ENCODE measurements at places on chromosomes 1 and 21. TPM values are rescaled to one million over a fixed set of nuclear protein-coding genes. Genes with fewer than 3 reads are reported as not detected.

GRCh38 chr1:204213668-204214662 lies at the start of gene GOLT1A:
Gene GOLT1A, minus strand, starts transcription at chr1:204213988. Its CDS starts 82 bp downstream, at chr1:204213906.
- peak; percentile 25 for DNase-seq

GRCh38 chr21:19547951-19548840 lies 1144.6 kb upstream of the TMPRSS15 start:
- no peak for DNase-seq

Gene RAB25
- 0.86 TPM for total RNA-seq

DNA sequence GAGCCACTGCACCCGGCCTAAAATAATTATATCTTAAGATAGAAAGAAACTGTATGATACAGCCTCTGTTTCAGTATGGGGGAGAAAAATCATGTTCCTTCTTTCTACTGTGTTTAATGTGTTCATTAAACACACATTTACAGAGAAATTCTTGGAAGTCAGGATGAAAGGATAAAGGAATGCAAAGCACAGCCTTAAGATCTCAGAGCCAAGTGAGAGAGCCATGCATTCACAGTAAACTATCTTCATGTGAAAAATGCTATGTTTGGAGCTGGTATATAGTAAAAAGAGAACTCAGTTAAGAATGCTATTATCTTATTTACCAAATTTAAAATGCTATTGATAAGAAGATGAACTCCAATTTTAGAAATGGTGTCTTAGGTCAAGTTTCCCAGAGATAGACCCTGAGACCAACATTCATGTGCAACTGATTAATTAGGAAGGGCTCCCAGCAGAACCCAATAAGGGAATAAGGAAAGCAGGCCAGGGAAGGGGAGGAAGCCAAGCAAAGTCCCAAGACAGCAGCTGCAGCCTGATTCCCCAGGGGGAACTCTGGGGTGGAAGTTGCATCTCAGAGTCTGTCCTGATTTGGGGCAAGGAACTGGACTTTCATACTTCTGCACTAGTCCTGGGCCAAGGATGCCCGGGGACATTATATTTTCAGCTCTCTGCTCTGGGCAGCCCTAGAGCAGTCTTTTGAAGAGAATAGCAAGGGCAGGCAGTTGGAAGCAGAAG lies 130.0 kb upstream of the ZNF648 start:
- no peak for DNase-seq

Gene ZBTB18
- 69.2 TPM for total RNA-seq

Gene OR2T33
- total RNA-seq, result not detected

Gene HSD11B1
- total RNA-seq, result not detected

Gene GRIK3
- not detected for total RNA-seq

GRCh38 chr1:117642963-117643362 lies 37.1 kb downstream of the TENT5C start:
- DNase-seq, result no peak

DNA sequence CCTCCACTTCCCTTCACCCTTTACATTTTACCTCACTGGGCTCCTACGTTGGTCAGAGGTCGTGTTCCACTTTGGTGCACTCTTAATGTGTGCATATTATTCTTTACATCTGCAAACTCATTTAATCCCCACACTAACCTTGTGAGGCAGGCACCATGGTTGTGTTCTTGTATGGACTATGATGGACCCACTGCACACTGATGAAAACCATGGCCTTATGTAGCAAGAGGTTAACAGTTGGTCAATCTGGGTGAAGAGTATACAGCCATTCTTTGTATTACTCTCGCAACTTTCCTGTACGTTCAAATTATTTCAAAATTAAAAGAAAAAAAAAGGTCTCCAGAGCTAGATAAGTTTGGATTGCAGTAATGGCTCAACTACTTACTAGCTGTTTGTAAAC lies 78.5 kb downstream of the RUNX1 start:
- DNase-seq, result no peak

DNA sequence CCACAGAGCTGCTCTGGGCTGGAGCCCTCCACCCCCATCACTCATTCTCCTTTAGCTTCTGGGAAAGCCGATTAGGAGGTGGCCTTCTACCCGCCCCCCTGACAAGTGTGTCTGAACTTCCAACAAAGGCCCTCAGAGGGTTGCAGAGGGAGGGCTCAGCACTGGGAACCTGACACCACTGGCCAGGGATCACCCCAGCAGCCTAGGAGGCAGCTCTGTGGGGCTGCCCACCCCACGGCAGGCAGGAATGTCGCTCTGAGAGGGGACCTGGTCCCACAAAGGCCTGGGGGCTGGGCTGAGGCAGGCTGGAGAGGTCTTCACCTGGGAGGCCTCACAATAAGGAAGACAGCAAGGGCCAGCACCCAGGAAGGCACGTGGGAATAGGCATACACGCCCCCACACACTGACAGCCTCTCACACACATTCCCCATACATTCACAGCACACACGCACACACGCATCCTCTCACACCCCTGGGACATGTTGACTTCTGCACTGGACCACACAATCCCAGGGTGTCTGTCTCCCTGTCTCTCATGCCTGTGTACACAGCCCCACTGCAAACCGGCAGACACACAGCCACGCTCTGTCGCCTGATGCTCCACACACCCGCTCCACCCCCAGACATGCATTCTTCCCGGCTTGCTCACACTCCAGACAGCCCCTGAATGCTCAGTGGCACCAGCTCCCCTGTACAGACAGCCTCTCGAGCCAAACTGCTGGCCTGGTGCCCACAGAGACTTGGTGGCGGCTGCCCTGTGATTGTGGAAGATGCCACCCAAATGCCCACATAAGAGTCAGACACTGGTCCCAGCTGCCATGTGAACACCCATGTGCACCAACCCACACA lies 30.7 kb downstream of the DMBX1 start:
- DNase-seq, result no peak

- no peak for DNase-seq
Measured at GRCh38 chr21:20642681-20643080, 355.5 kb upstream of the NCAM2 start.

GRCh38 chr1:116740746-116741145 lies 13.5 kb upstream of the CD2 start:
- no peak for DNase-seq

- DNase-seq, result no peak
Measured at GRCh38 chr21:45515241-45516061, 26.8 kb downstream of the SLC19A1 start.

- DNase-seq, result no peak
Measured at GRCh38 chr1:167820684-167821355, 93.1 kb downstream of the ADCY10 start.

DNA sequence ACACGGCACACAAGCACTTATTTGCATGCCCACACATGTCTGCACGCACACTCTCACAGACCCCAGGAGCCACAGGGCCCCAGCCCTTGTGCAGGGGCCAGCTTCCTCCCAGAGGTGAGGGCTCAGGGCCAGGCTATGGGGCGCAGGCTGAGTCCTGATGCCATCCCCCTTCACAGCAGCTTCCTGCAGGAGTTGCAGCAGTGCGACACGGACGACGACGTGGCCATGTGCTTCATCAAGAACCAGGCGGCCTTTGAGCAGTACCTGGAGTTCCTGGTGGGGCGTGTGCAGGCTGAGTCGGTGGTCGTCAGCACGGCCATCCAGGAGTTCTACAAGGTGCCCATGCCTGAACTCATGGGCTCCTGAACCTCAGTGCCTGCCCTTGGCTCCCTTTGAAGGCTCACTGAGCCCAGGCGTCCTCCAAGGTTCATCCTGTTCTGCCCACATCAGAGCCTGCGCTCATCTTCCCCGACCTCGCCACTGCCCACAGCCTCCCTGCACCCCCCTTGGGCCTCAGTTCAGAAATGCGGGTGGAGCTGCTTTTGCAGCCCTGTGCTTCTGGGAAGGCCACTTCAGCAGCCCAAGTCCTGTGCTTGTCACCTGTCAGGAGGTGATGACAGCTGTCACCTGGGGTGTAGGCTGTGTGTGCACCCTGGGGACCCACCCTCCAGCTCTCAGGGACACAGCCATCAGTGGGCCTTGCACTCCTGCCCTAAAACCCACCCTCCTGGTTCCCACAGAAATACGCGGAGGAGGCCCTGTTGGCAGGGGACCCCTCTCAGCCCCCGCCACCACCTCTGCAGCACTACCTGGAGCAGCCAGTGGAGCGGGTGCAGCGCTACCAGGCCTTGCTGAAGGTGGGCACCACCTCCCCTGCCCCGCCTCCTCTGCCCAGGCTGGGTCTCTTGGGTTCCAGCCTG lies 66.6 kb downstream of the TRIM11 start:
- DNase-seq, result no peak

GRCh38 chr21:41290106-41290799 lies 26.3 kb upstream of the FAM3B start:
- DNase-seq, result no peak

GRCh38 chr1:185581961-185582725 lies 152.0 kb upstream of the HMCN1 start:
- DNase-seq, result no peak

DNA sequence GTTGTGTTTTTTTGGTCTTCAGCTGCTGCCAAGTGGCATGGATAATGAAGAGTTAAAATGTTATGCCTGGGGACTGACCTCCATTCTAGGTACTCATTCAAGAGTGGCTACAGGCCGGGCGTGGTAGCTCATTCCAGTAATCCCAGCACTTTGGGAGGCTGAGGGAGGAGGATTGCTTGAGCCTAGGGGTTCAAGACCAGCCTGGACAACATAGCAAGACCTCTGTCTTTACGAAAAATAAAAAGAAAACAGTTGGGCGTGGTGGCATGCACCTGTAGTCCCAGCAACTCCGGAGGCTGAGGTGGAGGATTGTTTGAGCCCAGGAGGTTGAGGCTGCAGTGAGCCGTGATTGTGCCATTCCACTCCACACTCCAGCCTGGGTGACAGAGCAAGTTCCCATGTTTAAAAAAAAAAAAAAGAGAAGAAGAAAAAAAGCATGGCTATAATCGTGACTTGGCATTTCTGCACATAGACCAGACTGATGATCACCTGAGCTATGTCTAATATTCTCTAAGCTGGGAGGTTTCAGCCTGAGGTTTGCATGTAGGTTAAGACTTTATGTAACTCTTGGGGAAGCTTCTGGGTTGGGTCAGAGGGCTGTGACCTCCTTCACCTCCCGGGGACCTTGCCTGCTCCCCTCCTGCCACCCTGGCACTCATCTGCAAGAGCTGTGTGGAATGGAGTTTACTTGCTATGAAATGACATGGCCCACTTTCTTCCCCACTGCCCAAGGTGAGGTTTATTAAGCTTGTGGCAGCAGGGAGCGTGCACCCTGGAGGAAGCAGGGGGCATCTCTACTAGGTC lies 51.3 kb downstream of the DHRS3 start:
- no peak for DNase-seq

Gene CD1D
- not detected for total RNA-seq

DNA sequence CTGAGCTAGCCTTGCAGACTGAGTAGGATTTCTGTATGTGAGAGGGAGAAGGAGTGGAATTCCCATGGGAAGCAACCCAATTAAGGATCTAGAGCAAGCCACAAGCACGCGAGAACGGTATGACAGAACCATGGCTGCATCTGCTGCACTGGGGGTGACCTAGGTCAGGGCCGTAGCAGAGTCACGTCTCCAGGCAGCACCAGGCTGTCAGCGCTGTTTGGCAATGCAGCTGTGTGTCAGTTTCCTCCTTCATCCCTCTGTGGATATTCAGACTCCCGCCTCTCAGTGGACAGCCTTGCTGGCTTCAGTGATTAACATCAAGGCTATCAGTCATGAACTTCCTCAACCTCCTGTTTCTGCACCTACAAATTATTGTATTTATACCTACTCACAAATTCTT lies 118.1 kb upstream of the PPP2R5A start:
- DNase-seq, result no peak

DNA sequence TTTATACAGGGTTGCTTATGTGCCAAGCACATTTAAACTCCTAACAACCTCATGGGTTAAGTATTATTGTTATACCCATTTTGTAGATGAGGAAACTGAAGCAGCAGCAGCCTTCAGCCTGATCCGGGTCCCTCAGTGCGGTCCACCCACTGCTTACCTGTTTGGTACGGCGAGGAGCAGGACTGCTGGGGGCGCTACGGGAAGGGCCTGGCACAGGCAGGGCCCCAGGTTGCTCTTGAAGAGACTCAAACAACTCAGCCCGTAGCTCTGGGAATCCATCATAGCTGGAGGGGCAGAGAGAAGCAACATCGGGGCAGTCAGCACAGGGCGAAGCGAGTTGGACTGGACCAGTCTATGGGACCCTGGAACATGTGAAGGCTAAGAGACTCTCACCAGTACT lies 9.2 kb downstream of the DENND4B start:
- no peak for DNase-seq

Gene TMEM82
- total RNA-seq, result not detected

DNA sequence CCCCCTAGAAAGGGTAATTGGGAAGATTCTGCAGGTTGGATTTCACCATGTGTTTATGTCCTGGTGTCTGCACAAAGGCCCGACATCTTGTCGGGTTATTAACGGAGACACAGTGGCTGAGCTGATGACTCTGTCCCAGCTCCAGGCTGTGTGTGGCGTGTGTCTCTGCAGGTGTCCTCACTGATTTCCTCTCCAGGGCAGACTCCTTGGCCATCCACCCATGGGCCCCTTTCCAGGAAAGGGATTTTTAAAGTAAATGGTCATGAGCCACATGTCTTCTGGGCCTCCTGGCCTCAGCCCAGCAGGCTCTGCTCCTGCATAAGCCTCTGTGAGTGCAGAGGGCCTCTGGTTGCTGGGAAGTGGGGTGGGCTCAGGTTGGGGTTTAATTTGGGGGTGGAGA lies 418.7 kb upstream of the VAMP3 start:
- no peak for DNase-seq

GRCh38 chr21:44962403-44962966 lies 22.7 kb downstream of the SLX9 start:
- DNase-seq, result no peak

DNA sequence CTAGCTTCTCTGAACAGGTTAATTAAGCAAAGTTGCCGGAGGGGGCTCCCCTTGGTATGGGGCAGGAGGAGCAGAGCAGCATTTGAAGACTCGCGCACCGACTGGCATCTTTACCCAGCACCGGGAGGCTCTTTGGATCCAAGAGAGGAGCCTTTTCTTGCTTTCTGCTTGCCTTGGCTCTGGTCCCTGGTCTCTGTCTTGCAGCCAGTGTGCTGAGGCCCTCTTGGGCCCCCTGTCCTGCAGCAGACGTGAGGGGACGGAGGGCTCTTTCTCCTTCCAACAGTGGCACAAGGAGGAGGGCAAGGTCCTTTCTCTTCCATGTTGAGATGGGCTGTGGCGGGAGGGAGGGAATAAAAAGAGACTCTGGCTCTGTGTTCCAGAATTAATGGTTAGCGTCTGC lies 45.6 kb downstream of the ZBTB18 start:
- no peak for DNase-seq

DNA sequence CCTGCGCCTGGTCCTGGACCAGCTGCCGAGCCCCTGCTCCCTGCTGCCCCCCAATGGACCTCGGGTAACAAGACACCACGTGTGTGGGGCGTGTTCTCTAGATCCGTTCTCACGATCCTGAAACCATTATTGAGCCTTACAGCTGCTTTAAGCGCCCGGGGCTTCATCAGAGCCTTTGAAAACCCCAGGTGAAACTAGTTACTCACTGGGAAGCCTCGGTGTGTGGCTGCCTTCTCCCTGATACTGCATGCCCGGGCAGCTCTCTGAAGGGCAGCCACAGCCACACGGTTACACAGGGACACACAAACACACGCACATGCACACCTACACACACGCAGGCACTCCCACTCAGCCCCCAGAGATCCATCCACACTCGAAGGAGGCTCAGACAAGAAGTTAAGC lies 5.3 kb downstream of the HES2 start:
- no peak for DNase-seq

- no peak for DNase-seq
Measured at GRCh38 chr1:39105841-39106765, 80.0 kb downstream of the NDUFS5 start.

Gene SPATC1L
- total RNA-seq, result 6.7 TPM

All from CD8-positive, alpha-beta T cell (primary cell).